Naive thymus-derived CD4-positive, alpha-beta T cell (primary cell): ENCODE measurements at places on chromosomes 2 and 18. TPM values are rescaled to one million over a fixed set of nuclear protein-coding genes. Genes with fewer than 3 reads are reported as not detected.

FOXI3 gene
- polyA plus RNA-seq = not detected

CAPN13 gene
- not detected for polyA plus RNA-seq

ACVR1 gene
- 7.1 TPM for polyA plus RNA-seq

DLX2 gene
- not detected for polyA plus RNA-seq

C2orf15 gene
- polyA plus RNA-seq = 7.8 TPM

SERPINB5 gene
- not detected for polyA plus RNA-seq

TMBIM1 gene
- polyA plus RNA-seq = 92.4 TPM

CWC22 gene
- 32.5 TPM for polyA plus RNA-seq

MAB21L4 gene
- not detected for polyA plus RNA-seq

AKAIN1 gene
- not detected for polyA plus RNA-seq

BUB1 gene
- 1.1 TPM for polyA plus RNA-seq

FKBP1B gene
- polyA plus RNA-seq = not detected

TCF7L1 gene
- 0.08 TPM for polyA plus RNA-seq

AQP12B gene
- not detected for polyA plus RNA-seq

HOXD3 gene
- polyA plus RNA-seq = not detected

UGT1A5 gene
- not detected for polyA plus RNA-seq

AQP12A gene
- polyA plus RNA-seq = not detected
